Skeletal muscle cell (primary cell): ENCODE measurements at places on chromosomes 1 and 21.
A peak's percentile ranks its signal among the peaks of the same experiment; 100 is the strongest.

- no peak for DNase-seq
These were observed 14.0 kb upstream of the LGALS8 start for GRCh38 chr1:236509647-236510401.

GRCh38 chr1:25996966-25997827 lies 666 bp downstream of the PAFAH2 start:
- DNase-seq: peak; percentile 52

DNA sequence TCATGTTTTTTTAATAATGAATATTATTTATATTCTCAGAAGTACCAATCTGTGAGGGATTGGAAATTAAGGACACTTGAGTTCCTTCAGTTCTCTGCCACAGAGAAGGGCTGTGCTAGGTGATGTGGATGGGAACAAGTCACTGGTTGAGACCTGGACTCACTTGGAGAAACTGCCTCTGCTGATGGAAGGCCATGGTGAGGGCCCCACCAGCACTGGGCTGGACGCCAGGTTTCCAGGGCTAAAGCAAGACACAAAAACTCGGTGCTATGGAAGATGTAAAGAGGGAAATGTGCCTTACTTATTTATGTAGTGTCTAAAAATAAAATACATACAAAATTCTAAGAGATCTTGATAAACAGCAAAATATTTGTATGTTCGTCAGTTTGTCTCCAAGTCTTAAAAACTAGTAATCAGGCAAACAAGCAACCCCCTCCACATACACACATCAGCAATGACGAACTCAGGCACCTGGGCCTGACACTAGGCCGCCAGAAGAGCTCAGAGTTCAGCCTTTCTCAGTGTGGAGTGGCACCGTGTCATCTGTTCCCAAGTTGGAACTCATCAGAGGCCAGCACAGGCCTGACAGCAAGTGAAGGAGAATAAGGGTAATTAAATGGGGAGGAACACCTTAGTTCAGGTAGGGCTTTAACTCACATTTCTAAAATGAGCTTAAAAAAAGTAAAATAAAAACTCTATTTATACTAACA lies 19.6 kb downstream of the SIPA1L2 start:
- no peak for DNase-seq

DNA sequence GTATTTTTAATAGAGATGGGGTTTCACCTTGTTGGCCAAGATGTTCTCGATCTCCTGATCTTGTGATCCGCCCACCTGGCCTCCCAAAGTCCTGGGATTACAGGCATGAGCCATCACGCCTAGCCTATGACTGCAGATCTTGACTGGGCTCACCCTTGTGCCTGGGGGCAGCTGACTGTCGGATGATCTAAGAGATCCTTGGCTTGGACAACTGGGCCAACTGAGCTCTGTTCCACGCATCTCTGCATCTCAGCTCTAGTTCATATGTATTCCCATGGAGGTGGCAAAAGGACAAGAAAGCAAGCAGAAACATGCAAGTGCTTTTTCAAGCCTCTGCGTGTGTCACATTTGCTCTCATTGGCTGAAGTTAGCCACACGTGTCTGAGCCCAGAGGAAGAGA lies 75.8 kb upstream of the SELENON start:
- DNase-seq: no peak

DNA sequence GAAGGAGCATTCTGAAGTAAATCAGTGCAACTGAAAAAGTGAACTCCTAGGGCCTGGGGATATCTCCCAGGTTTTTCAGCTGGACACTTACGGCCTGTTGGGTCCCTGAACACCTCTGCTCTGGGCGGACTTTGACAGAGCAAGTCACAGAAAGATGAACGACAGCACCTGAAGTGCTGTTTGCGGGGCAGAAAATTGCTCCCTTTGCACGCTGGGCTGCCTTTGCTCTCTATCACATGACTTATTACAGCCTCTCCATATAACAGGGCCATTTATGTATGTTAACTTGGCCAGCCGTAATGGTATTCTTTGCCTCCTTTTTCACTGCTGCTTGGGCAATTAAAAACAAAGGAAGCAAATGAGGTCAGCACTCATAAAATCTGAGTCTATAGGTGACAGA lies 332.9 kb downstream of the BARHL2 start:
- DNase-seq: no peak

GRCh38 chr1:3577300-3577699 lies 34.0 kb downstream of the MEGF6 start:
- DNase-seq: no peak

- peak; percentile 96 for DNase-seq
These were observed 48.8 kb downstream of the LAMC2 start for GRCh38 chr1:183234660-183235476.

DNA sequence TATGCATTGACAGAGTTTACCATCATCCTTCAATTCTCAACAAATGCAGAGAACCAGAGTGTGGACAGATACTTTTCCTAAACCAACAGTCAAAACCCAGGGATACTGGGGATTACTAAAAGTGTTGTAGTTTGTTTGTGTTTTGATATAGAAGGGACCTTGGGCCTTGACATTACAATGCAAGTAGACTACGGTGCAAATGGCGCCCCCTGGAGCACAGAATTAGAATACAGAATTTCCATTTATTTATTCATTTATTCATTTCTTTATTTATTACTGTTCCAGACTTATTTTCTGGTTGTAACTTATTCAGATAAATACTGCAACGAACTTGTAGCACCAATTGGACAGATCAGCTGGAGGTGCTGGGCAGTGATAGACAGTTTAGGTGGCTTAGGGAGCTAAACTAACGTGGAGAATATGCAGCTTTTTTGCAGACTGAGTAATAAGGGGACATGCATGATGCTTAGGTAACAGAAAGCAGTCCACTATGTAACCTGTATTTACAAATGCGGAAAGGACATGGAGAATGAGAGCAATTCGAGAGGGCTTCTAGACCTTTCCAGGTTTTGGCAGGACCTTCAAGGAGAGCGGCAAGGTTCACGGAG lies 42.6 kb downstream of the KIRREL1 start:
- no peak for DNase-seq

DNA sequence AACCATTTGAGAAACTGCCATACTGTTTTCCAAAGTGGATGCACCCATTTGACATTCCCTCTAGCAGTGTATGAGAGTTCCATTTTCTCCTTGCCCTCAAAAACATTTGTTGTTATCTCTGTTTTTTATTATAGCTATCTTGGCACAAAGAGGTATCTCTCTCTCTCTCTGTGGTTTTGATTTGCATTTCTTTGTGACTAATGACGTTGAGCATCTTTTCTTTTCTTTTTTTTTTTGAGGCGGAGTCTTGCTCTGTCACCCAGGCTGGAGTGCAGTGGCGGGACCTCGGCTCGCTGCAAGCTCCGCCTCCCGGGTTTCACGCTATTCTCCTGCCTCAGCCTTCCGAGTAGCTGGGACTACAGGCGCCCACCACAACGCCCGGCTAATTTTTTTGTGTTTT lies 17.4 kb upstream of the ZMYM6 start:
- no peak for DNase-seq

DNA sequence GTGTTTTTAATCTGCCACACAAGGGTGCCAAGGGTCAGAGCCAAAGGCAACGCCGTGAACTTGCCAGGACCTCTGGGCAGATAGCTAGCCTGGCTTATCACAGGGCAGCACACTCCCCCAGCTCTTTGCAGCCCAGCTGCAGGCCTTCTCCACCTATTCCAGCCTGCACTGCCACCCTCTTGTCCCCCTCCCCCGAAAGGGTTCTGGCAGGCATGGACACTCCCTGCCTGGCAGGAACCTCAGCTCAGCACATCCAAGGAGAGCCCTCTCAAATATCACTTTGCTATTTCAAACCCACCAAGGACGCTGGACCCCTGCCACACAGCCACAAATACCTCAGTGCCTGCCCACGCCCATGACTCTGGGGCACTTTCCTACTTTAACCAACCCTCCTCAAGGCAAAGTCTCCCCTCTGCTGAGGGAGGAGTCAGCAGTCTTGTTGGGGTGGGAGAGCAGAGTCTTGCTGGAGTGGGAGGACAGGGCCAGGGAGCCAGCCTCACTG lies 9.1 kb downstream of the SSBP3 start:
- DNase-seq: no peak

DNA sequence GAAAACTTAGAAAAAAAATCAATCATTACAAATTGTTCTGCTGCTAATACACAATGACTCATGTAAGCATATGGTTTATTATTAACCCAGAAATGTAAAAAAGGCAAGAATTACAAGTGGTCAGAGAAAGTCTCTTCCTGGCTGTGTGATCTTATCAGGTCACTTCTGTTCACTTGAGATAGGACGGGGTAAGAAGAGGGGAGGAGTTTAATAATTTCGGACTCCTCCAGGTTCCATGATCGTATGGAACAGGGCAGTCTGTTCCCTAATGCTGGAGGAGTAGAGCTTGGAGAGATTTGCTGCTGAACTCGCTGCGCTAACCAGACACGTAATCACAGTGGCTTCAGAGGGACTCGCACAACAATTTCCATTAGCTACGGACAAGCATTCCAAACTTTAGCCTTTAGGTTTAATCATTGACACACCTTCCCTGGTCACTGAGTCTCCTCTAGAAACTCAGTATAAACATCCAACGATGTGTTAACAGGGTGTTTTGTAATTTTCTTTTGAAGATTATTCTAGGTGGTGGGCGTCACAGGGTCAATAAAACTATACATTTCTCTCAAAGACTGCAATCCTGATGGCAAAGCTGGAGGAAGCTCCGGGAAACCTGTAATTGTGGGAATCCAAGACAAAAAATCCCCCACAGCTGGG lies 1.3 kb downstream of the CRYZ start:
- DNase-seq: no peak

- DNase-seq: no peak
These were observed 17.8 kb downstream of the COPA start for GRCh38 chr1:160325252-160325651.

- peak; percentile 4 for DNase-seq
These were observed 17.2 kb upstream of the CXADR start for GRCh38 chr21:17495680-17496079.

- no peak for DNase-seq
These were observed 357.9 kb upstream of the DUSP10 start for GRCh38 chr1:222099746-222100145.

- DNase-seq: no peak
These were observed 18.1 kb upstream of the BEND5 start for GRCh38 chr1:48794816-48795215.

DNA sequence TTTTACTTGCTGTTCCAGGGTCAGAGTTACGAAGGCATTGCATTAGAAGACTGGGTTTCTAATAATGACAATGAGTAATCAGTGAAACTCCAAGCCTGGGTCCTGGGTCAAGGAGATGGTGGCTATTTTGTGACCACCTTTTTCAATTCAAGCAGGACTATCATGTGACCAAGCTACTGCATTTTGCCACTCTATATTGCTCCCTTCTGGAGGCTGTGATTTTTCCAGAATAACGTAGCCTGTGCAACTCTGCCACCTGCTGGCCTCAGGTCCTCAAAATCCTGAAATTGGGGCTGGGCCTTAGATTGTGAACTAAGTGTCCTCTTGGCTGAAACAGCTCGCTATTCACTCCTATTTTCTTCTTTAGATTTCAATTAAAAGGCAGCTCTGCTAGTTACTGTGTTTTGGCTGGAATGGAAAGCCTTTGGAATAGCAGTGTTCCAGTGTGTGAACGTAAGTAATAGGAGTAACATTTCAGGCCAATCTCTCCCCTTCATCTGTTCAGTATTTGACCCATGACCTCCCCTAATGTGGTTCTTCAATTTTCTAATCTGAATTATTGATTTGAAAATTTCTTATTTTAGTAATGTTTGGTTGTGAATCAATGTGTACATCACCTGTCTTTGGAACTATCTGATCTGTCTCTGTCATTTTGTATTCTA lies 52.9 kb upstream of the CD46 start:
- DNase-seq: peak; percentile 12

DNA sequence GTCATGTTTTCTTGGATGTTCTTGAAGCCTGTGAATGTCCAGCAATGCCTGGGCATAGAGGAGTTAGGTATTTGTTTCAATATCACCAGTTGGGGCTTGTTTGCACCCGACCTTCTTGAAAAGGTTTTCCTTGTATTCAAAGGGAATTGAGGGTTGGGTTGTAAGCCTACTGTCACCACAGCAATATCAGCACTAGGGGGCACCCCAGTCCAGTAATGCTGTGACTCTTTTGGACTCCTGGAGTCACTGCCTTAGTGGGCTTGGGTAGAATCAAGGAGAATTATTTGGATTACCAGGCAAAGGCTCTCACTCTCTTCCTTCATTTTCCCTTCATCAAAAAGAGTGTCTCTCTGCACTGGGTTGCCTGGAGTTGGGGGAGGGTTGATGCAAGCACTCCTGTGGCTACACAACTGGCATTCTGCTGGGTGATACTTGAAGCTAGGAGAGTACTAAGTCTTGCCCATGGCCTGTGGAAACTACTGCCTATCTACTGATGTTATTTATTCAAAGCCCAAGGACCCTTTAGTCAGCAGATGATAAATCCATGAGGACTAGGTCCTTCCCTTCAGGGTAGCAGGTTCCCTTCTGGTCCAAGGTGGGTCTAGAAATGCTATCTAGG lies 34.5 kb downstream of the OR10R2 start:
- DNase-seq: no peak

DNA sequence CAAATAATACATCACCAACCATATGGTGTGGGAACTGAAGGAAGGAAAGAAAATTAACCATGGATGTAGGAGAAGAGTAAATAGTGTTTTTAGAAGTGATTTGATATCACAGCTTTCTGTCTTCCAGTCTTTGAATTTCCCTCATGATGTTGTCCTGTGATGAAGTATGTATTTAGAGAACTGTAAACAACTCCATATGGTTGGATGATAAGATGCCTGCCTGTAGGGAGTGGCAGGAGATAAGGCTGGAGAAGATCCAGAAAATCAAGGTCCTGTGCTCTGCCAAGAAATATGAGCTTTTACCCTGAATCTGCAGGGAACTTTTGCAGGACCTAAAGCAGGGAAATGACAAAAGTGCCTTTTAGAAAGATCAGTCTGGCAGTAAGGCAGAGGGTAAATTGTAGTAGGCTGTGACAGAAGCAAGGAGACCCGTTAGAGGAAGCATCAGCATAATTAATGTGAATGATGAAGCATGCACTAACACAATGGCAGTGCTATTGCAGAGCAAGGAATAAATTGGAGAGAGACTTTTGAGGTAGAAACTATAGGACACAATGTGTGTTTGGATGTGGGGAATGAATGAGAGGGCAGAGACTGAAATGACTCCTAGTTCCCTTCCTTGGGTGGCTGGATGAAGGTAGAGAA lies 21.9 kb downstream of the CEPT1 start:
- DNase-seq: no peak

- peak; percentile 70 for DNase-seq
These were observed 3.3 kb upstream of the F3 start for GRCh38 chr1:94544706-94545490.

GRCh38 chr1:162180813-162181212 lies 111.3 kb downstream of the NOS1AP start:
- no peak for DNase-seq

DNA sequence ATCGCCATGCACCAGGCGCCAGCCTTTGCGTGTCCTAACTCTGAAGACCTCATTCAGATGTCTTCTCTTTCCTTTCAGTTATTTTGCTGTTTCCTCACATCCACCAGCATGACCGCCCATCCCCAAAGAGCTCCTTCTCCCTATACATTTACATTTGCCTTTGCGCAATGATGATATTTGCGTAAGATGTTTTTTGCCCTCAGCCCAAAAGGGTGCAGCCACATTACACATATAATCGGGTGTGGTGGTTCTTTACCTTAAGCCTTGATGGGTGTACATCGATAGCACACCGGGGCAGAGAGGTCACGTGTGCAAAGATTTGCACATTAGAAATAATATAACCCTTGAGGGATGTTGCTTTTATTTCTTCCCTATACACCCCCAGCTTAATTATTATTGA lies 192.8 kb downstream of the HUNK start:
- DNase-seq: no peak

- no peak for DNase-seq
These were observed 37.7 kb upstream of the LRRN2 start for GRCh38 chr1:204723131-204723787.
